Naive thymus-derived CD4-positive, alpha-beta T cell (primary cell): ENCODE measurements at places on chromosomes 6 and 20. TPM values are rescaled to one million over a fixed set of nuclear protein-coding genes. Genes with fewer than 3 reads are reported as not detected.

DNA sequence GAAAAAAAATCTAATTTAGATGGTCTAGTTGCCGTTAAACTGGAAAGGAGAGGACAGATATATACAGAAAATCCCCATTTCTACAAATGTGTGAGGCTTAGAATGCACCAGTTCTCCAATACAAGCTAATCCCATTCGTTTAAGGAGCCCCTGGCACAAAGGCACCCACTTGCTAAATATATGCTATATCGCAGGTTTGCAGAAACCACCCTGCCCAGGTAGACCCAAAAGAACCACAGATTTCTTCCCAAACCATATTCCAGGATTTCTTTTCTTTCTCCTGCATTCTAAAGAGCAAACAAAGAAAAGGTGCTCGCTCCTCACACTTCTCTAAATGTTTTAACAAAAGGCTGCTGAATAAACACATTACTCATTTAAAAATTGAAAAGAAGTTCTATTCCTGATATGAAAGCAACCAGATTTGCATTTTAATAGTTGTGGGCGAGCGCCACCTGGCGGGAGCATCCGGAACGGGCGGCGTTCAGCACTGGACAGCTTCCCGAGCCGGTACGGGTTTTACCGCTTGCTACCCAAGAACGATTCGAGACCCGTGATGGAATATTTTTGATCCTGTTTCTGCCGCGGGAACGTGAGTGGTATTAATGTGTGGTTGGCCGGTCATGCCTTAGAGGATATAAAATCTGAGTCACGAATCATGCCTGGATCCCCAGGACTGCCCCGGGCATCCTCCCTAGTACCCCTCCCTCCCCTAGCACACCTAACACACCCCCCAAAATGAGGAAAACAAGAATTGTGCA lies 2.1 kb downstream of the PTPRT start:
- H3K36me3 ChIP-seq: no peaks in the 10 kb centered on the region
- no peaks in the 10 kb centered on the region for H3K4me1 ChIP-seq
- H3K4me3 ChIP-seq: no peak overlapping the region
- peak; percentile 31 for DNase-seq

GRCh38 chr6:95578106-95578410 lies 723 bp downstream of the MANEA start:
- H3K4me1 ChIP-seq: peaks cover 9% of the 10 kb centered on the region
- no peaks in the 10 kb centered on the region for H3K36me3 ChIP-seq
- peak overlapping the region; percentile 80 for H3K27ac ChIP-seq
- no peak for DNase-seq

DNA sequence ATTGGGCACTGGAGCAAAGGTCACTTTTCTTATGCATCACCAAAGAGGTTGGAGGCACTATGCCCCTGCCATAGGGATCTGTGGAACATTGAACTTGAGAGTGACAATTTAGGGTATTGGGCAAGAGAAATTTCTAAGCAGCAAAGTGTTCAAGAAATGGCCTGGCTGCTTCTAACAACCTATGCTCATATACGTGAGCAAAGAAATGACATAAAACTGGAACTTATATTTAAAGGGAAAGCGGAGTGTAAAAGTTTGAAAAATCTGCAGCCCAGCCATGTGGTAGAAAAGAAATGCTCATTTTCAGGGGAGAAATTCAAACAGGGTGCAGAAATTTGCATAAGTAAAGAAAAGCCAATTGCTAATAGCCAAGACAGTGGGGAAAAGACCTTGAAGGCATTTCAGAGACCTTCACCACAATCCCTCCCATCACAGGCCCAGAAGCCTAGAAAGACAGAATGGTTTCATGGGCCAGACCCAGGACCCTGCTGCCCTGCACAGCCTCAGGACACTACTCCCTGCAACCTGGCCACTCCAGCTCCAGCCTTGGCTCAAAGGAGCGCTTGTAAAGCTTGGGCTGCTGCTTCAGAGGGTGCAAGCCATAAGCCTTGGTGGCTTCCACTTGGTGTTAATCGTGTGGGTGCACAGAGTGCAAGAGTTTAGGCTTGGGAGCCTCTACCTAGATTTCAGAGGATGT lies 24.4 kb downstream of the NCR2 start:
- no peak overlapping the region for H3K4me3 ChIP-seq
- no peaks in the 10 kb centered on the region for H3K4me1 ChIP-seq
- H3K36me3 ChIP-seq: no peaks in the 10 kb centered on the region
- no peak overlapping the region for H3K27ac ChIP-seq
- no peak for DNase-seq
- no peaks in the 10 kb centered on the region for H3K27me3 ChIP-seq

- no peaks in the 10 kb centered on the region for H3K4me1 ChIP-seq
- no peak overlapping the region for H3K27ac ChIP-seq
- H3K36me3 ChIP-seq: peaks cover 5% of the 10 kb centered on the region
- no peak overlapping the region for H3K4me3 ChIP-seq
Observed at GRCh38 chr20:278607-279571, 11.7 kb downstream of the C20orf96 start.

DNA sequence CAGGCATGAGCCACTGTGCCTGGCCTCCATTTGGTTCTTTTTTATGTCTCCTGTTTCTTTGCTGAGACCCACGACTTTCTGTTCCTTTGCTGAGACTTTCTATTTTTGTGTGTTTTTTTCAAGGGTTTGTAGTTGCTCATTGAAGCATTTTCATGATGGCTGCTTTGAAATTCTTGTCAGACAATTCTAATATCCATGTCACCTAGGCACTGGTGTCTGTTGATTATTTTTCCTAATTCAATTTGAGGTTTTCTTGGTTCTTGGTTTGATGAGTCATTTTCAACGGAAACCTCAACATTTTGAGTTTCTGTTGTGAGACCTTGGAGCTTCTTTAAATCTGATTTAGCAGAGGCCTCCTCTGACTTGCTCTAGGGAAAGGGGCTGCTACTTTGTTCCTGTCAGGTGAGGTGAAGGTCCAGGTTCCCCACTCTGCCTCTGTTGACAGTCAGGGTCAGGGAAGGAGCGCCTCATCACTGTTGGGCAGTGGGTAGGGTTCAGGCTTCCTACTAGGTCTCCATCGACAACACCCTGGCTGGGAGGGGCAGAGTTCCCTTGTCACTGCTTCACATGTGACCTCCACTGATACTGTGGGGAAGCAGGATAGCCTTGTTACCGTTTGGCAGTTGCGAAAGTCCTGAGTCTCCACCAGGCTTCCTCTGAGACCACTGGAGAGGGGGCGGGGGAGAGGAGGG lies 67.2 kb upstream of the RNF24 start:
- no peaks in the 10 kb centered on the region for H3K27me3 ChIP-seq
- H3K4me3 ChIP-seq: peak overlapping the region; percentile 36
- DNase-seq: no peak
- H3K4me1 ChIP-seq: peaks cover 29% of the 10 kb centered on the region
- H3K36me3 ChIP-seq: no peaks in the 10 kb centered on the region

DNA sequence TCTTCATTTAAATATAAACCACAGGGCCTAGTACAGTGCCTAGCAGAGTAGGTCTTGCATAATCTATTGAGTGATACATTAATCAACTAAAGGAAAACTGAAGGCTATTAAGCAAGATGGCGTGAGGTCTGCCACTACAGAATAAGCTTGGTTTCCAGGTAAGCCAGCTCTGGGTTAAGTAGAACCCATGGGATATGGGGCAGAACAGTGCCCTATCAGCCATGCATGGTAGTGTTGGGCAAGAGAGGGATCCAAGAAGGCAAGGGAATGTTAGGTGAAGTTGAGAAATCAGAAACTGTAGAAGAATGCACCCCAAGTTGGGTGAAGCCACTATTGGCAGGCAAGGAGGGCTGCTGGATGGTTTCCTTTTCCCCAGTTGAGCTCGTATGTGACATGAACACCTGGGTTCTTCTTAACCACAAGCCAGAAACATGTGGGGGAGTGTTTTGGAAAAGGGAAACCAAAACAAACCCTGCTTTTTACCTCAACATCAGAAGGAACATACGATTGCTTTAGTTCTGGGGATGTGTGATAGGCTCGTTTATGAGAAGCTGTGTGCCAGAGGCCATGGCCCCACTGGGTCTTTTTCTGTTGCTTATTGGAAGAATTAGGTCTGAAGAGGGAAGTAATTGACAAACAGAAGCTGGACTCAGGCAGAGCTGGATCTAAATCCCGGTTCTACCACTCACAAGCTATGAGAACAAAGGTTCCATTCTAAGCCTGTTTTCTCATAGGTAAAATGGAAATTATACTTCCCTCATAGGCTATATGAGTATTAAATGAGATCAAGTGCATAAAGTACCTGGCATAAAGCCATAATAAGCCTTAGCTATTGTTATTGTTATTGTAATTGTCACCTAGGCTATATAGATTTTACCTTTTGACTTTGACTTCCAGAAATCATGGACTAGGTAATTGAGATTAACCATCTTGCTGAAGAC lies 33.5 kb downstream of the NEDD9 start:
- no peak overlapping the region for H3K4me3 ChIP-seq
- H3K4me1 ChIP-seq: peaks cover 44% of the 10 kb centered on the region
- H3K36me3 ChIP-seq: no peaks in the 10 kb centered on the region
- H3K27me3 ChIP-seq: no peaks in the 10 kb centered on the region
- DNase-seq: peak; percentile 61
- peak overlapping the region; percentile 6 for H3K27ac ChIP-seq

- no peak overlapping the region for H3K27ac ChIP-seq
- H3K4me3 ChIP-seq: no peak overlapping the region
- H3K36me3 ChIP-seq: no peaks in the 10 kb centered on the region
- H3K27me3 ChIP-seq: peaks cover 44% of the 10 kb centered on the region
- H3K4me1 ChIP-seq: peaks cover 6% of the 10 kb centered on the region
- DNase-seq: no peak
Observed at GRCh38 chr6:100469101-100469859, 4.6 kb upstream of the SIM1 start.

- H3K4me1 ChIP-seq: peaks cover 38% of the 10 kb centered on the region
- H3K4me3 ChIP-seq: peak overlapping the region; percentile 89
- no peak for DNase-seq
- H3K27me3 ChIP-seq: no peaks in the 10 kb centered on the region
- peak overlapping the region; percentile 96 for H3K27ac ChIP-seq
- H3K36me3 ChIP-seq: peaks cover 10% of the 10 kb centered on the region
Observed at GRCh38 chr6:33201147-33201545, 479 bp downstream of the SLC39A7 start.

The LY6G6C gene
- total RNA-seq: 1.2 TPM

GRCh38 chr6:24900917-24901697 lies 34.7 kb downstream of the RIPOR2 start:
- H3K4me1 ChIP-seq: peaks cover 84% of the 10 kb centered on the region
- no peak for DNase-seq
- no peak overlapping the region for H3K4me3 ChIP-seq
- peaks cover 3% of the 10 kb centered on the region for H3K36me3 ChIP-seq
- peak overlapping the region; percentile 74 for H3K27ac ChIP-seq

The ABHD16B gene
- 0.24 TPM for total RNA-seq

DNA sequence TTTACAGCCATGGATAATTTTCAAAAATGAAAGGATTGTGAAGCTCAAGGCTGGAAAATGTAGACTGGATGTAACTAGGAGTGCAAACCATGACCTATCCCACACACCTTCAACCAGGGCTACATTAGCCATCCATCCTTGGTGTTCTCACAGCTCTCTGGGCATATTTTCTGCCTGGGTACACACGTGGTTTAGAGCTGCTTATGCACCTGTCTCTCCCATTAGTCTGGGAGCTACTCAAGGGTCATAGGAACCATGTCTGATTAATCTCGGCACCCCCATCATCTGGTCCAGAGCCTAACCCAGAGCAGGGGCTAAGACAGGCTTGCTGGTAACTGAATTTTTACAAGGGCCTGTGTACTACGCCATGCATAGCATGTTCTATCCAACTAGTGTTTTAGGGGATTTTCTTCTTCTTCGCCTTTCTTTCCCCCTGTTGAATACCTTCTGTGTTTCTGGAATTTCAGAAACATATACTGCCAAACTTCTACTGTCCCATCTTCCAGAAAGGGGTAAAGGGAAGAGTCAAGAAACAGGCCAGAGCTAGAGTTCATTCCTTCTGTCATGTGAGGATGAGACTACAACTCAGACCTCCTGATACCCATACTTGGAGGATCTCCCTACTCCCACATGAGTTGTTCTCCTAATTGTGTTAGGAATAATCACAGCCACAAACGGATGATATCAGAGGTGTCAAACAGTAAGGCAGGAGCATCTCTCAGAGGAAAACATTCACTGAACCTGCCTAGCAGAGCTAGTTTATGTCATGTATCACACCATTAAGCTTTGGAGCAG lies 25.4 kb upstream of the FAM83C start:
- H3K27ac ChIP-seq: no peak overlapping the region
- no peaks in the 10 kb centered on the region for H3K36me3 ChIP-seq
- H3K27me3 ChIP-seq: no peaks in the 10 kb centered on the region
- H3K4me3 ChIP-seq: no peak overlapping the region
- DNase-seq: no peak
- H3K4me1 ChIP-seq: peaks cover 5% of the 10 kb centered on the region

- no peaks in the 10 kb centered on the region for H3K4me1 ChIP-seq
- H3K4me3 ChIP-seq: no peak overlapping the region
- no peak overlapping the region for H3K27ac ChIP-seq
- H3K36me3 ChIP-seq: no peaks in the 10 kb centered on the region
- DNase-seq: no peak
- no peaks in the 10 kb centered on the region for H3K27me3 ChIP-seq
Observed at GRCh38 chr20:51196991-51197651, 174.2 kb upstream of the KCNG1 start.

The VGLL2 gene
- not detected in 2 replicates for total RNA-seq

The PRICKLE4 gene
- total RNA-seq: not detected in 2 replicates

The SLC17A2 gene
- total RNA-seq: not detected

The GNAS-AS1 gene
- total RNA-seq: 0.13 TPM

DNA sequence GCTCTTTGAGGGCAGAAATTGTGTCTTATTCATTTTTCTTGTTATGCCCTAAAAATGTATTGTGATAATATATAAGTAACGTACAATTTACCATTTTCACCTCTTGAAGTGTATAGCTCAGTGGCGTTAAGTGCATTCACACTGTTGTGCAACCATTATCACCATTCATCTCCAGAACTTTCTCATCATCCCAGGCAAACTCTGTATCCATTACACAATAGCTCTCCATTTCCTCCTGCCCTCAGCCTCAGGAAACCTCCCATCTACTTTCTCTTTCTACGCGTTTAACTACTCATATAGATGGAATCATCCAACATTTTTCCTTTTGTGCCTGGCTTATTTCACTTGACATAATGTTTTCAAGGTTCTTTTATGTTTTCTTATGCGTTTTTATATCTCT lies 184.6 kb downstream of the ESR1 start:
- no peak overlapping the region for H3K4me3 ChIP-seq
- no peak for DNase-seq
- no peaks in the 10 kb centered on the region for H3K4me1 ChIP-seq
- H3K27me3 ChIP-seq: no peaks in the 10 kb centered on the region
- no peaks in the 10 kb centered on the region for H3K36me3 ChIP-seq

- H3K4me1 ChIP-seq: no peaks in the 10 kb centered on the region
- H3K27ac ChIP-seq: no peak overlapping the region
- DNase-seq: no peak
Observed at GRCh38 chr20:16360668-16361067, 212.6 kb downstream of the KIF16B start.

The PLCB1 gene
- total RNA-seq: 6.5 TPM

The RNGTT gene
- 26.5 TPM for total RNA-seq

The UNC93A gene
- total RNA-seq: not detected

GRCh38 chr6:84526631-84527030 lies 237.8 kb downstream of the TBX18 start:
- H3K27me3 ChIP-seq: no peaks in the 10 kb centered on the region
- no peak overlapping the region for H3K27ac ChIP-seq
- H3K4me1 ChIP-seq: no peaks in the 10 kb centered on the region
- no peaks in the 10 kb centered on the region for H3K36me3 ChIP-seq

GRCh38 chr6:30837870-30838269 lies 46.4 kb upstream of the DDR1 start:
- peaks cover 17% of the 10 kb centered on the region for H3K4me1 ChIP-seq
- H3K36me3 ChIP-seq: no peaks in the 10 kb centered on the region
- DNase-seq: no peak
- H3K27me3 ChIP-seq: no peaks in the 10 kb centered on the region
